ENCODE measurements at places on chromosomes 6 and 20.

DNA sequence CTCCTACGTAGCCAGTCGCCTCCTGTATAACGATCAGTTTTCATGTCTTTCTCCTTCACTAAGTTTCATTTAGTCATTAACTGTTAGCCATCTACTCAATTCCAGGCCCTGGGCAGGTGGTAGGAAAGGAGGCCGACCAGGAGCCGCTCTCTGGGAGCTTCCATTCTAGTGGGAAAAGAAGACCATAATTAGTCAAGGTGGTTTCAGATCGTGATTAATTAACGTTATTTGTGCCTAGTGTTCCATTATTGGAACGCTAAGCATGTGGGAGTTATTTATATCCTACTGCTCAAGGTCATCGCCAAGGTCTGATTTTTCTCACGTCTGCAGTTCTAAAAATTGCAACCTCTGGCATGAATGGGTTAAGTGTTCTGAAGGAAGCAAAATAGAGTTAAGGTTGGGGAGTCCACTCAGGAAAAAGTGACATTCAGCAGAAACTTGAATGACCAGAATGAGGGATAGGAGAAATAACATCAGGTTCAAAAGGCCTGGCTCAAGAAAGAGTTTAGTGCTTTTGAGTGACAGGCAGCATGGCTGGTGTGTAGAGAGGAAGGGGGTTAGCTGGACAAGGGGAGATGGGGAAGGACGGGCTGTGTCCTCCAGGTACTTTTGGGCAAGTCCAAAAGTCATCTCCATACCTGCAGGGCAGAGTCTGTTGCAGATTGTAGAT lies 812 bp downstream of the SLC9A8 start:
- no peak for DNase-seq

DNA sequence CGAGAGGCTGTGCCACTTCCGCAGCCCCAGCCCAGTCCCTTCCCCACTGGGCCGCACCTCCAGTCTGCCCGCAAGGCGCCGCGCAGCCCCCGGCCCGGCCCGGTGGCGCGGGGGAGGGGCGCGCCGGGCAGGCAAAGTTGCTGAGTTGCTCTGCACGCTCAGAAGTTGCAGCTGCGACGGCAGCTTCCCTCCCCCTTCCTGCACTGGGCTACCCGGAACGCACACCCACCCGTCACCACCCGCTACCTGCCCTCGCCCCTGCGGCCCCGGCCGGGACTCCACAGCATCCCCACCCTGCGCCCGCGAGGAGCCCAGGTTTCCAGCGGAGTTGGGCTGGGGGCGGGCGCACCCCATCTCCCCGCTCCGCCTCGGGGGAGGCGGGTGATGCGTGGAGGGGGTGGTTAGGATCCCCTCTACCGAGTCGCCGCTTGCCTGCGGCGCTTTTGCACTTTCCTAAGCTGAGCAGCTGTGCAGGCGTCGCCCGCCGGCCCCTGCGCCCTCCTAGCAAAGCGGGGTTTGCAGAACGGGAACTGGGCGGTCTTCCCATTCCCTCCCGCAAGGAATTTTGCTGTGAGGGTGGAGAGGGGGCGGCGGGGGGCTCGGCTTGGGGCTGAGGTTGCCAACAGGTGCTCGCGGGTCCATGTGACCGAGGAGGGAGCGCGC lies 55.9 kb upstream of the RREB1 start:
- peak; percentile 66 for DNase-seq

DNA sequence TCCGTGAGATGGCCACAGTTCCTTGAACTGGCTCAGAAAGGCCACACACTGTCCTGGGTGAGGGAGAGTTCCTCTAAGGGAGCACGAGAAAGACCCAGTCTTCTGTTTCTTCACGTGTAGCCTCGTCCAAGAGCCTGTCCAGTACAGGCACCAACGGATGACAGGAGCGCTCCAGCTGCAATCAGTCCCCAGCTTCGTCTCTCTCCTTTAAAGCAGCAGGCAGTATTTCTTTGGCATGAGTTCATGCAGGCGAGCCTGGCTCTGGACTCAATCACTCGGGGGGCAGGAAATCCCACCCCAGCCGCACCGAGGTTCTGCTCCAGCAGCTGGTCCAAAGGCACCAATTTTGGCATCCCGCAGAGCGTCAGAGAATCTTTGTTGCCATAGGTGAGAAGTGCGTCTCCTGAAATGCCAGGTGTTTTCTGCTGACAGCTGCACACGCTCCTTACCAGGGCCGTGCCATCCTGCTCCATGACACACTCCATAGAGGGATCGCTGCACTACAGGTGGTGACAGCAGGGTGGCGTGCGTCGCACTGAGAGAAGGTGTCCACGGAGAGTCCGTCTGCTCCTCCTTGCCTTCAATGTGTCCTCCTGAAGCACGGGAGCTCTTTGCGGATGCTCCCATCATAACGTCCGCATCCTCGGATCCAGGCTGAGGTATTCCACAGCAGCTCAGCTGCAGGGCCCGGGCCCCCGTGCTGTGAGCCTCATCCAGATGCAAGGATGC lies 59.6 kb upstream of the AFDN start:
- DNase-seq: no peak

DNA sequence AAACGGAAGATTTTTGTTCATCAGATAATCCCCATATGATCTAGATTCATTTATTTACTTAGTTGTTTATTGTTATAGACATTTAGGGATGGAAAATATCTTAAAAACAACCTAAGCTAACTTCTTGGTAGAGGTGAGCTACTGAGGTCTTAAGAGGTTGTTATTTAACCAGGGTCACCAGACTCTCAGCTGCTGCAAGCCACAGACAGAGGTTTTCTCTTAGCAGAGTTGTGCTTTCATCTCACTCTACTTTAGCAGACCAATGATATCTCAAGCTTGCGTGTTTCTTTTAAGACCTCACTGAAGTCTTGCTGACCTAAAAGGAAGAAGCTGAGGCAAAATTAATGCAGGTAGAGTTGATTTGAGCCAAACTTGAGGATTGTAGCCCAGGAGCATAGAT lies 43.6 kb downstream of the NCOA7 start:
- DNase-seq: peak; percentile 21

DNA sequence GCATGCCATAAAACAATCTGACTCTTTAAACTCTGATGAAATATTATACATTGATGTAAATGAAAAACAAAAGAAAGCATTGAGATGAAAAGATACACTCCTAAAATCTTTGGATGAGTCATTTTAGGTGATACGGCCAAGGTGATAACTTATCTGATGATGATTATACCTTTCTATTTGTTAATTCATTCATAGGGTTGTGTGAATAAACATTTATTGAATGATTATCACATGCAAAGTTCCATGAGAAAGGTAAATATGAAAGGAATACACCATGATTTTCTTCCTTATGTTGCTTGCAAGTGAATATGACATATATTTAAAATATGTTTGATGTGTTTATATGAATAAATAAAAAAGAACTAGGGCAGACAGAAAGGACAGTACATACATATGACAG lies 15.4 kb upstream of the HIVEP1 start:
- DNase-seq: no peak

DNA sequence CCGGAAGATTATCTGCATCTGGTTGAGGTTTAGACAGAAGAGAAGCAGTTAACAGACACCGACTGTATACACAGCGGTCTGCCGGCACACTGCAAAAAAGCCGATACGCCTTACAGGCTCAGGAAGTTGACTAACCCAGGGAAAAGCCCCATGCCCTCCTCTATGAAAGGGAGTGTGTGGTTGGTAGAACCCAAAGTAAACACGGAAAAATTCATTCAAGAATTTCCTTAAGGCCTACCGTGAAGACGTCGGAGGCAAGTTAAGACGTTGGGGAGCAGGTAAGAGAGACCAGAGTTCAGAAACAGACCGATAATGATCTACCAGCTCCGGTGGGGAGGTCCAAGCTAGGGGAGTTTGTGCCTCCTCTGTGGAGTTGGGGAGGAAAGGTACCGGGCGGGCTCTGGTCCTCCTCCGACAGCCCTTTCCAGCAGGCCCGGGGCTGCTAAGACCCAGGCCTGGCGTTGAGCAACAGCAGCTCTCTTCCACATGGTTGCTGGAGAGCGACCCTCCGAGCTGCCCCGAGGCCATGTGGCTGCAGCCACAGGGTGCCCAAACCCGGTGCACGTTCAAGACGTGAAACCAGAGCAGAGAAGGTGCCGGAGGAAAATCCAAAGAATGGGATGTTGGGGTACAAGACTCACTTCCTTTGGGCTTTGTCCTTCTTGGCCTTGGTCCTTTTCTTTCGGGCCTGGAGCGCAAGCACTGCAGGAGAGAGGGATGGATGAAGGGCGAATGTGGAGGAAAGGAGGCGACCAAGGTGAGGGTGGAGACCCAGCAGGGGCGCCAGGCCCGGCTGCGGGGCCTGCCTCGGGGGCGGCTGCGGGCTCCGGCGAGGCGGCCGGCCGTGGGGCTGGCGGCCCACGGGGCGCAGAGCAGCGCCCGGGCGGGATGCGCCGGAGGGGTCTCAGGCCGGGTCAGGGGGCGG lies 809 bp downstream of the SRPK1 start:
- DNase-seq: peak; percentile 53

GRCh38 chr20:36886859-36887751 lies 11.2 kb downstream of the TLDC2 start:
- peak; percentile 70 for DNase-seq

DNA sequence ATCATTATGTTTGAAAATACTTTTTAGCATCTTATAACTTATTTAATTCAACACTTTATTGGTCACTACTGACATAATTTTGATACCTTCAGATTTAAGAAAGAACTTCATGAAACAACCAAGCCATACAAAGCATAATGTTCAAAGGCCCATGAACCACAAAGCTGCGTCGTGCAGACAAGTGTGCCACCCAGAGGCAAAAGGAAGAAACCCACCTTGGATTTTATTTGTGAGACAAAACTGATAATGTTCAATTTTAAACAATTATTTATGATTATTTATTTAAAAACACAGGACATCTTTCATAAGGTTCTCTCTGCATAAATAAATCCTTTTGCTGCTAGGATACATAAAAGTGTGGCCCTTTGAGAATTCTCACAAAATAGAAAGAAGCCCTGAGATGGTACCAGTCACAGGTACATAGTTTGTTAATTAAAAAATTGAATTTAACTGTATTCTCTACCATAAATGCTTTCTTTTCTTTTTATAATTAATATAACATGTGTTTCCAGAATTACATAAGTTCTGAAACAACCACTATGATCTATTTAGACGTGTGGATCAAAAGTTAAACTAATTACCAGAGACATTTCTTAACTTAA lies 143.7 kb downstream of the RALGAPA2 start:
- peak; percentile 9 for DNase-seq

DNA sequence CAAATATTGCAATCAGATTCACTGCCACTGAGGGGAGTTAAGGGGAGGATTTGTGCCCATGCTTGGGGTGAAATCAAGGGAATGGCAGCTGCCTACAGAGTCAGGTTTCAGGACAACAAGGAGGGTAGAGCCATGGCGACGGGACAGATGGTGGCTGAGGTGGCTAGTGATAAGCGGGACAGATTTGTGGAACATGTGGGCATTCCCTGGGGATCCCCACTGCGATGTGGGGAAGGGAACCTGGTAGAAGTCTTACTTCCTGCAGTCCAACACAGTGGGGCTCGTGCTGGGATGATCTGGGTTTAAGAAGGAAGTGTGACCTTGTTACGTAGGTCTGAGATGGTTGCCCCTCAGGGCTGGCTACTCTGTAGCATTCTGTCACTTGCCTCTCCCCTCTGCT lies 292.0 kb upstream of the JARID2 start:
- DNase-seq: no peak

DNA sequence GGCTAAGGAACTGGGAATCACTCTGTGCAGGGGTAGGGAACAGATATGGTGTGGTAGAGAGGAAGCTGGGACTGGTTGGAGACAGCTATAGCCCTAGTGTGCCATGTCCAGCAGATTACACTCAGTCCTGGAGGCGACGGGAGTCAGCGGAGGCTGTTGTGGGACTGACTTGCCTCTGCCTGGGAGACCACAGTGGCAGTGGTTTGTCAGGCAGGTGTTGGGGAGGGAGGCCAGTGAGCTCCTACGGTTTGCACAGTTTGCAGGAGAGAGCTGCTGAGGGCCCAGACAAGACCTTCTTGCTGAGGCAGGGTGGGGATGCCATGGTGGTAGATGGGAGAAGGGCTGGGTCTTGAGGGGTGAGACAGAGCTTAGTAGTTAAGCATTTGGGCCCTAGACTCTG lies 4.9 kb downstream of the PLCG1 start:
- DNase-seq: no peak

DNA sequence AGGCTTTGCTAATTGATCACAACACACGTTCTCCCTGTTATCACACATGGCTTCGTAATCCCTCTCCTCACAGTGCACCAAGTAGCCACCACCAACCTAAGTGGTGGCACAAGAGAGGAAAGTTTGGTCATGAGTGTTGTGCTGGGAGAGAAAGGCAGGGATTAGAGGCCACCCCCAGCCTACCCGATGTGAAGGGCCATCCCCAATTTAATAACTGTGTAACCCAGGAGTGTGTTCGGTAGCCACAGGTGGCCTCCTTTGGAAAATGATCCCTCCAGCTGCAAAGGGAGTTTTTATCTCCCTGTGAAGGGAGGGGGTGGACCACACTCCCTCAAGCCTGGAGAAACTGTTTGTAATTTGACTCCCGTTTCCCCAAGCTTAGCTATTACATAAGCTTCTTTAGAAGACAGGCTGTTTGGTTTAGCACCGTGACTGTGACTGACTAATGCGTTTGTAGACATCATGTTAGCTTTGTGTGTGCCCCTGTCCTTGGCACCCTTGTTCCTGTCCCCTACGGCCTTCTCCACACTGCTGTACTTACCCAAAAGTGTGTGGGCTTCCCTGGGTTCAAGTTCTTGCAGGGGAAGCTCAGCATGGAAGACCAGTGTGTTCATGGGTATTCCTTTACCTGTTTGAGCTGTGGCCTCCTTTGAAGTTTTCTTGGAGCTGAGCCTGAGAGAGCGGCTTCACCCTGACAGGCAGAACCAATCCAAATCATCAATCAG lies 20.6 kb downstream of the PPP1R16B start:
- no peak for DNase-seq

GRCh38 chr6:102355578-102355977 lies 962.1 kb downstream of the GRIK2 start:
- DNase-seq: no peak

DNA sequence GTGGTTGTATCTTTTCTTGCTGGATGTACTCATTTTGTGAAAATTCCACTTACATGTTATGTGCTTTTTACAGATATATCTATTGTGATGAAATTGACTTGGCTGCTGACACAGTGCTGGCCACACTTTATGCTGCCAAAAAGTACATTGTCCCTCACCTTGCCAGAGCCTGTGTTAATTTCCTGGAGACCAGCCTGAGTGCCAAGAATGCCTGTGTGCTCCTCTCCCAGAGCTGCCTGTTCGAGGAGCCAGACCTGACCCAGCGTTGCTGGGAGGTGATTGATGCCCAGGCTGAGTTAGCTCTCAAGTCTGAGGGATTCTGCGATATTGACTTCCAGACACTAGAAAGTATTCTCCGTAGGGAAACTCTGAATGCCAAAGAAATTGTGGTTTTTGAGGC lies 4.9 kb downstream of the BTBD3 start:
- no peak for DNase-seq

- DNase-seq: no peak
Measured at GRCh38 chr20:55153001-55153645, 677.7 kb downstream of the DOK5 start.

GRCh38 chr6:87279196-87279595 lies 43.2 kb upstream of the SMIM8 start:
- DNase-seq: peak; percentile 17

GRCh38 chr6:147173675-147174308 lies 30.4 kb upstream of the STXBP5 start:
- DNase-seq: no peak

- DNase-seq: no peak
Measured at GRCh38 chr20:51727872-51728271, 40.3 kb downstream of the ATP9A start.

- no peak for DNase-seq
Measured at GRCh38 chr20:3485913-3486312, 15.1 kb downstream of the ATRN start.
